ENCODE measurements at places on chromosomes 5 and 9.

DNA sequence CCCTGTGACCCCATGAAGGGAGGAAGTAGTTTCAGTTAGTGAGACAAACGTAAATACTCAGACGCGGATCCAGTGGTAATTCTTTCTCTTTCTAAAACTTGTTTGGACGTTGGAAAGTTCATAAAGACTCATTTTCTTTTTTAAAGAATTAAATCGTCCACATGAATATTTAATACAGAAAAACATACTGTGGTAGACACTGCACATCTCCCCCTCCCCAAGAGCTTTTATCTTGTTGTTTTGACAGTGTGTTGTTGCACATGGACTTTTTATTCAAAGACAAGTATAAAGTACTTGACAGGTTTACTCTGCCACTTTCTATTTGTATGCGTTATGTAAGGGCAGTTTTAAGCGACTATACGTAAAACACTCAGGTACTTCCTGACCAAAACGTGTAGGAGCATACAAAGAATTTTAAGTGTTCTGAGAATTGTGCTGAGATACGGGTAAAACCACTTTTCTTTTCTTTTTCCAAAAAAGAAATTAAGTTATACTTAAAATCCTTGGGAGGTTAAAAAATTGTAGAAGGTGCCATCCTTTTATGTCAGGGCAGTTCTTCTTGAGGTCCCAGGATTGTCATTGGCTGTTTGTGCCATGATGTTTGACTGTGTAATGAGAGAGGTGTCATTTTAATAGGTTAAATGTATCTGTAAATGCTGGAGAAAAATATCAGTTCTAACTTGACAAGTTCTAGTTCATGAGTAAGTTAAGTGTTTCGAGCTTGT lies 1.3 kb downstream of the NIPBL start:
- DNase-seq = no peak

- DNase-seq = no peak
These were observed 272.0 kb downstream of the ARHGAP26 start for GRCh38 chr5:143041972-143042770.

DNA sequence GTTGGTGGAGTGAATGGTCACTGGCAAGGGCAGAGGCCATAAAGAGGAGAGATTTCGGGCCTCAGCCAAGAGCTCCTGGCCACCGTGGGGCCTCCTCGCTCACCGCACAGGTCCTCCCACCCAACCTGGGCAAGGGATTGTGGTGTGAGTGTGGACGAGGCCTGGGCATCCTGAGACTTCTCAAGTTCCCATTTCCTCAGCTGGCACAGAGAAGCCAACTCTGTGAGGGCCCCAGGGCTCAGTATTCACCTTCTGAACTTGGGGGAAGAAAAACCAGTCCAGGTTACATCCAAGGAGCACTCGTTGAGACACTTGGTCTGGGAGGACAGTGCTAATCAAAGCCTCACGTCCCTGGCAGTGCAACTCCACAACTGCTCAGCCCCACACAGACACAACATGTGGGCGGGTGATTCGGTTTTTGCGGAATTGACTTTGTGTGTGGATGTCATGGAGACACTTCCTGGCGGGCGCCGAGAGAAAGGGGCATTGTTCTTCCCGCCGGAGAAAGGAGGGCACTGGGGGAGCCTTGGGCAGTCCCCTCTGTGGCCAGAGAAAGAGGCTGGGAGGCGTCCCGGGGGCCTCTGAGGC lies 28.5 kb upstream of the NKD2 start:
- DNase-seq = no peak

GRCh38 chr9:87255431-87256155 lies 242.1 kb upstream of the DAPK1 start:
- DNase-seq = no peak

DNA sequence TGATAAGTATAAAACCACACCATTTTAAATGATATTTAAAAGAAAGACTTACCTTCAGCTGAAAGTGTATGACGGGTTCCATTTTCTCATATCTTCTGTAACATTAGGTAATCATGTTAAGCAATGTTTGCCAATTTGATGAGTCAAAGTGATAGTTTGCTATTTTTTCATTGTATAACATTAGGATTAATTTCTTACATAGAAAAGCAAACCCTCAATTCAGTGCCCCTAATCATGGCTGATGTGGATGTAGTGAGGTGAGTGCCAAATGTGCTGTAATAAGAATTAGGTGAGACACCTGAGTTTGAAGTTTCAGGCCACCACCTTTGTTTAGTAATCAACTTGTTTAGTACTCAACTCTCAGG lies 68.0 kb downstream of the UNC13B start:
- no peak for DNase-seq

GRCh38 chr9:125544988-125545651 lies 161.9 kb downstream of the MAPKAP1 start:
- DNase-seq = no peak

DNA sequence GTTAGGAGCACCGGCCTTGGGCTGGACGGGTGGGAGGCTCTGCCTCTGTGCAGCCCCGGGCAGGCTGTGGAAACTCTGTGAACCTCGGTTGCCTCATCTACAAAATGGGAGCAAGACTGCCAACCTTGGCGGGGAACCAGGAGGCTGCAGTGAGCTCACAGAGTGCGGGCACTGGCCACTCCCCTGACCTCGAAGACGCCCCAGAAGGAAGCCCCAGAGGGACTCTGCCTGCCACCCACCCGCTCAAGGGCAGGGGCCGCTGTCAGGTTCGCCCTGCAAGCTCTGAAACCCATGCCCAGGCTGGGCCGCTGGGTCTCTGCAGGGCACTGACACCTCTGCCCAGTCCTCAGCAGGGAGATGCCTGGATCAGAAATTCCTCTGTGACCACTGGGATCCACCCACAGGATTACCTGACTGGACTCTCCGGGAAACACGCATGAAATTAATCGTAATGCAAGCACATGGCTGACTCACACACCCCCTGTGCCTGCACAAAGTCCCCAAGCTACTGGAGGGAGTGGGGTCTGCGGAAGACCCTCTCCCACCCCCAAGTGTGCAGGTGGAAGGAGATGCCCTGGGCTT lies 7.4 kb downstream of the CCDC187 start:
- no peak for DNase-seq

- DNase-seq = no peak
These were observed 180.4 kb upstream of the TRIM32 start for GRCh38 chr9:116506685-116507084.

GRCh38 chr9:114314881-114315722 lies 7.8 kb upstream of the ORM1 start:
- DNase-seq = no peak

DNA sequence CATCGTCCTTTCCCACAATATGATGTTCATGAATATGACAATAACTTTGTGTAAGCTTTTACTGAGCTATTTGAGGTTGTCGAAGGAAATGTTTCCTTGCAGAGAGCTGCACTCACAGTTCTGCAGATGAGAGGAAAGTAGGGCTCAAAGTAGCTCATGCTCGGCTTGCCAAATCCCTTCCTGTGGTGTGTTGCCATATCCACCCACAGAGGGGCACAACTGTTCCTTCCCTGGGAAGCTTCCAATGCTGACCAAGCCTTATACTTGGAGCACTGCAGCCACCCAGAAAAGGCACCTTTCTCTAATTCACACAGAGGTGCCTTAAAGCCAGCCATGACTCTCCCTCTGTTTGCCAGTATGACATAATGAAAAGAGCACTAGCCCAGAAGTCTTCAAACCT lies 390.3 kb downstream of the CAAP1 start:
- no peak for DNase-seq

GRCh38 chr9:102499468-102499867 lies 495.7 kb upstream of the CYLC2 start:
- no peak for DNase-seq

DNA sequence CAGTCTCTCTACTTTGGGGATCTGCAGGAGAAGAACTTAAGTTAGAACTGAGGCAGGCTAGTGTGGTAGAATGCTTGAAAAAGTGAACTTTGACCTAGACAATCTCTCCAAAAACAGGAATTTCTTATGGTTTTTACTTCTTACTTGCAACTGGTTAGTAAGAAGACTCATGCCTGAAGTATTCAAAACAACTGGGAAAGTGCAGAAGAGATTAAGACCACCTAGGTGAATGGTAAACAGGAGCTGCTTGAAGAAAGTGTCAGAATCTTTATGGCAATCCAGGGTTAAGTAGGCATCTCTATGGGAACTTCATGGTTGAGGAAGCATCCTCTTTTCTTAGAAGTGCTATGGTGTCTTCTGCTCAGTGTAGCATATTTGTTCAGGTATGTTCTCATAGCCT lies 428.6 kb upstream of the TLE4 start:
- DNase-seq = no peak

DNA sequence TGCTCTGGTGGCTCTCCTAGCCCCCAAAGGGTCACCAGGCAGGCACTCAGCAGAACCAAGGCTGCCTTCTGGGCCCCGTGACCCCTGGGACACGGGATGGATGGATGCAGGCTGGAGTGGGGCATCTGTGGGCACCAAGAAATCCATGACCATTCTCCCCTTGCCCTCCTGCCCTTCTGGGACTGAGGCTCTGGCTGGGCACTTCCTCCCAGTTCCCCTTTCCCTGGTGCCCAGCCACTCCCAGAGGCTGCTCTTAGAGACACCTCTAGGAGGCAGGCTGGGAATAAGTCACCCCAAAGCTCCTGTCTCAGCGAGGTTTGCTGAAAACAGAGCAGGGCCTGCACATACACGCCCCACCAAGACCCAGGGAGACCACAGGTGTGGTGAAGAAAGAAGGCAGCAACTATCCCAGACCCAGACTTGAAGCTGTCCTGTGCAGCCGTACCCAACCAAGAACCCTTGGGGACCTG lies 943 bp downstream of the STING1 start:
- DNase-seq = no peak

- DNase-seq = no peak
These were observed 180.5 kb downstream of the RFK start for GRCh38 chr9:76213751-76214150.

- no peak for DNase-seq
These were observed 1.5 kb downstream of the RASGRF2 start for GRCh38 chr5:80961376-80962281.

DNA sequence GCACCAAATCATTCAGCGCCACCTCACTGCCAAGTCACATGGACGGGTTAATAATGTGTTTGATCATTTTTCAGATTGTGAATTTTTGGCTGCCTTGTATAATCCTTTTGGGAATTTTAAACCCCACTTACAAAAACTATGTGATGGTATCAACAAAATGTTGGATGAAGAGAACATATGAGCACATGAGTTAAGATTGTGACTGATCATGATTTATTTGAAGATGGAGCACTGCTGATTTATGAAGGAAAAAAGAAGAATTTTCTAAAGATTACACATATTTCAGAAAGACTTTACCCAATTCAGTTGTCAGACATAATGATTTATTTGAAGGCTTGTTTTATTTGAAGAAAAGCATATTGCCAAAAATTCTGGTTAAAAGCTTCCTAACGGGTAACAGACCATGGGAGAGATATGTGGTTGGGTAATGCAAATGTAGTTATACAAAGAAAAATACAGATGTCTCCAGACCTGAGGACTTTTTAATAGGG lies 37.4 kb downstream of the TNFAIP8 start:
- DNase-seq = no peak

DNA sequence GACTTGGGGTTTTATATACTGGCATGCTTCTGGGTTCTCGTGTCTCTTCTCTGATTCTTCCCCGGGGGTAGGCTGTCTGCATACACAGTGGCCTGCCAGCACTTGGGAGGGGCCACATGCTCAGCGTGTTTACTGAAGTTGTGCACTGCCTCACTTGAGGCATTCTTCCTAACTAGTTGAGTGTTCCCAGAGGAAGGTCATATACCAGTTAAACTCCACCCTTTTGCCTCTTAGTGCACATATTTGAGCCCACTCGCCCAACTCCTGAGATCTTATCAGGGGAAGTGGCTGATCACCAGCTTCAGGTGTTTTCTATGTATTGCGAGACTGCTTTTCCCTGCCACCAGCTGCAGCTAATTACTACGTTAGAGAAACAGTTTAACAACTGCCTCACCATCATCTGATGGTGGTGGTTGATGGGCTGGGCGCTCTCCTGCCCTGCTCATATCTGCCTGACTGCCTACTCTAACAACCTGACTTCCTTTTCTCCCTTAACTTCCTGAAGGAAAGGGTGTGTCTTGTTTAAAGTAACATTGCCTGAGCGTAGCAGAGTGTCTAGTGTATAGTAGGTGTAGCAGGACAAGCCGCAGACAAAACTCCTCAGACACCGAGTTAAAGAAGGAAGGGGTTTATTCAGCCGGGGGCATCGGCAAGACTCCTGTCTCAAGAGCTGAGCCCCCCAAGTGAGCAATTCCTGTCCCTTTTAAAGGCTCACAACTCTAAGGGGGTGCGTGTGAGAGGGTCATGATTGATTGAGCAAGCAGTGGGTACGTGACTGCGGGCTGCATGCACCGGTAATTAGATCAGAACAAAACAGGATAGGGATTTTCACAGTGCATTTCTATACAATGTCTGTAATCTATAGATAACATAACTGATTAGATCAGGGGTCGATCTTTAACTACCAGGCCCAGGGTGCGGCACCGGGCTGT lies 60.1 kb upstream of the CLINT1 start:
- no peak for DNase-seq

DNA sequence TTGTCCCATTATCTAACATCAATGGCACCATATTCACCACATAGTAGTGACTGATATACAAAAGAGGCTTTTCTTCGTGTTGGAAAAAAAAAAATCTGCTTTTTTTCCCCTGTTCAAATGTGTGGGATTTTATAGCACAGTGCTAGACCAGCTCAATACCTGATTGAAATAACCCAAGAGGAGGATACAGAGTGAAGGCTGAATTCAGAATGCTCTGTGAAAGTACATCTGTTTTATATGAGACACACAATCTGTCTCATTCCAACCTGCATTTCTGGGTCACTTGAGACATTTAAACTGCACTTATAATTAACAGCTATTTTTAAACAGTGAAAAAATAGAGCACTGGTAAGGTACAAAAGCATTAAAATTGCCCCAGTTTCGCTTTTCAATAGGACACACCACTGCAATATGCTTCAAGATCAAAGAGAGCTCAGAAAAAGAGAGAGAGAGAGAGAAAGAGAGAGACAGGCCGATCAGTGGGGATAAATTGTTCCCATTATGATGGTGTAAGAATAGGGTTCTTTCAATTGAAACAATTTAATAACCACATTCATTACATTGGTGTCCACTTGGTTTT lies 179.3 kb downstream of the NR2F1-AS1 start:
- no peak for DNase-seq

- DNase-seq = no peak
These were observed 752.8 kb upstream of the ADAMTS16 start for GRCh38 chr5:4387290-4387689.

DNA sequence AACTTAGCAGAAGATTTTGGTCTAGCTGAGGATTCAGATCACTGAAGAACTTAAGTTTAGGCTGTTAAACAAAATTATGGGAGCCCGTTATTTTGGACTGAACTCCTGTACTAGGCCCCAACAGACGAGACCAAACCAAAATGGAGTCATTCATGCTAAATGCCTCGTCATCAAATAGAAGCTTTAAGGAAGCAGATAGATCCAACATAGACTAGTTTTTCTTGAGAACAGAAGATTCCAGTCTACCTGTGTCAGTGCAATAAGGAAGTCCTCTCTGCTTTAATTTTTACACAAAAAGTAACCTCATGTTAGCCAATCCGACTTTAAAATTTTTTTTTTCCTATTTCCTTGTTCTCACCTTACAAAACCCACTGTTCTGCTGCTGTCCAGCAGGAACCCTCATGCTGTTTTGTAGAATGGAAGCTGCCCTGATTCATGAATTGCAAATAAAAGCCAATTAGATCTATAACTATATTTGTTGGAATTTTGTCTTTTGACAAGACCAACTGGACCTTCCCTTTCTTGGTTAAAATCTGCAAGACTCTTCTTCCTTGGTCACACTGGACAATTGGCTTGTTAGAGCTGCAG lies 29.0 kb upstream of the GOLM1 start:
- no peak for DNase-seq

GRCh38 chr9:124030969-124031451 lies 19.4 kb downstream of the LHX2 start:
- no peak for DNase-seq
